ENCODE measurements at places on chromosomes 3 and 15.

DNA sequence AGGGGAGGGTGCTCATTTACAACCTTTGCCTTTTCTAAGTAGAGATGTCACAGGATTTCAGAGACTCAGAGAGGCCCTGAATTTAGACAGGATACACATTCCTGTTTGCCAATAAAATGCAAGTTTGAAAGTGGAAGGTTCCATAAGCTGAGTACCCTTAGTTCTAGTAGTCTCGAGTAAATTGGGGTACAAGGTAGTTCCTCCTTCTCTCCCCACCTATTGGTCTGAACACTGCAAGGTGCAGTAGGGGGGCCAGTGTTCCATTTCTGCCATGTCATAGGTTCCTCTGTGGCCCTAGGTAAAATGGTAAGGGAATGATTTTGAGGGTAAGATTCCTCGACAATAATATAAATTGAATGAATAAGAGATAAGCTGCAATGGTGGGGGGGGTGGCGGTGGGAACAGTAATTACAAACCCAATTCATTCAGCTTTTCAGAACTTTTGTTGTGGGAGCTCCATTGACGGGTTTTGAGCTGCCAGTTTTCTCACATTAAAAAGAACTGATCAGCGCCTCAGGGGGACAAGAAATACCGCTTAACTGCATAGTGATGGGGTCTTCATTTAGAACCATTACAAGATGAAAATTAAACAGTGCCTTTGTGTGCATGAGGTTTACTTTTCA, 5.9 kb downstream of the SOX2 start:
- no peak for DNase-seq

GRCh38 chr15:30924353-30924752, 20.6 kb downstream of the FAN1 start:
- DNase-seq, result no peak

GRCh38 chr3:700514-700913, 392.3 kb upstream of the CNTN6 start:
- no peak for DNase-seq

DNA sequence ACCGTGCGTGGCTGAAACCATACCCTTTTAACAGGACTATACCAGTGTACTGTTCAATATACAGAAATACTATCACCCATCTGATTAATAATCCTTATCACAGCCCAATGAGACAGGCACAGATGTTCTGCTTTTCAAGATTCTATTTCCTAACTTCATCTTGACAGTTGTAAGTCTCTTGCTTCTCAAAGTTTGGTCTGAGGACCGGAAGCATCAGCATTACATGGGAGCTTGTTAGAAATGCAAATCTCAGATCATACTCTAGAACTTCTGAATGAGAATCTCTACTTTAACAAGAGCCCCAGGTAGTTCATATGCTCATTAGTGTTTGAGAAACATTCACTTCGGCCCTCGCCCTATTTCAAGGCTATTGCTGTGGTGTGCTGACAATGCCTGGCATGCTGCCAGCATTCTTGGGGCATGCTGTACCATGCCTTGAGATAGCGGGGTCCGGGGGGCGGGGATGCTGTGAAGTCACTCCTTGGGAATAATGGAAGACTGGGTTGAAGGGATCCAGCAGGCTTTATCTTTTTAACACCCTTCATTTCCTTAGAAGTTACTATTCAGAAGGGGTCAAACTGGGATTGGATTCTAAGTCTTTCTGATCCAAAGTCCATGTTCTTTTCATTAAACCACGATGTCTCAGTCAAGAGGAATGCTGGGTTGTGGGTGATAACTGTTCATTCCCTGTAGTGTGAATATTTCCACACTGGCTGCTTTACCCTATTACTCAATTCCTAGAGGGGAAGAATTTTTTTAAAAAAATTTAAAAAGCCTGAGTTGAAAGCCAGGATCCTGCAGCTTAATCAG, 194.7 kb downstream of the LPP start:
- no peak for DNase-seq

GRCh38 chr3:15637131-15637951, 35.8 kb downstream of the BTD start:
- DNase-seq, result no peak

Measured in stimulated activated CD4-positive, alpha-beta T cell treated with anti-CD3 and anti-CD28 coated beads, TNF-alpha, amount 100 ng/mL, for 48 hours (primary cell).